Smooth muscle cell of the brain vasculature (primary cell): ENCODE measurements at places on chromosomes 2 and 18.

DNA sequence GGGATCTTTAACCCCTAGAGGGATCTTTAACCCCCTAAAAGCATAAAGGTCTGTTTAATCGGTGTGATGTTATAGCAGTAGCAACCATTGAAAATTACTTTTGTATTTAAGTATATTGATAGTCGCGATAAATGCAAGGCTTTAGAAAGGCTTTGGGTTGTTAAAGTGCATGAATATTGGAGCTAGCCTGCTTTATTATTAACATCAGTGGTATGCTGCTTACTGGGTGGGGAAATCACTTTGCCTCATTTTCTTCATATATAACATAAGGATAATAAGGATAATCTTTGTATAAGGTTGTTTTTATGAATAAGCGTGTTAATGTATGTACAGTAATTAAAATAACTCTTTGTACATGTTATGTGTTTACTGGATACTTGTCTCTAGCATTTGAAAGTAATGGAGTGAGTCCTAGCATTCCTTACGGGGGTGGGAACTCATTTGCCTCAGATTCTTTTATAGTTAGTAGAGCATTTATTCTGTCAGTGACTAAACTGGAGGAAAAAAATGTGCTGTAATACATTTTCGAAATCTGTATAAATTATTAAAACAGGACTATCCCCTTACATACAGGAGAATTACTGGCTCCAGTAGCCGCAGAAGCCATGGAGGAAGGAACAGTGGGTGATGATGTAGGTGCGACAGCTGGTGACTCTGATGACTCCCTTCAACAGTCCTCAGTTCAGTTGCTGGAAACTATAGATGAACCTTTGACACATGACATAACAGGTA, 122.2 kb downstream of the BIRC6 start:
- no peak for DNase-seq

GRCh38 chr2:144830543-144830942, 310.6 kb upstream of the ZEB2 start:
- no peak for DNase-seq

DNA sequence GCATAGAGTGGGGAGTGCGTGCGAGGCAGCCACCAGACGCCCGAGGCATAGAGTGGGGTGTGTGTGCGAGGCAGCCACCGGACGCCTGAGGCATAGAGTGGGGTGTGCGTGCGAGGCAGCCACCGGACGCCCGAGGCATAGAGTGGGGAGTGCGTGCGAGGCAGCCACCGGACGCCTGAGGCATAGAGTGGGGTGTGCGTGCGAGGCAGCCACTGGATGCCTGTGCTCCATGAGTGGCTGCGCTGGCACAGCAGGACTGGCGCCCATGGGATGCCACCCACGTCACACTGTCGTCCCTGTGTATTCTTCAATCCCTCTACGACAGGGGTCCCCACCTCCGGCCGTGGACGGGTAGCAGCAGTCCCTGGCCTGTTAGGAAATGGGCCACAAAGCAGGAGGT, 221.9 kb downstream of the HDAC4 start:
- no peak for DNase-seq

- DNase-seq = no peak
These were observed 68.1 kb downstream of the RMDN2 start for GRCh38 chr2:37993143-37993542.
